ENCODE measurements at places on chromosomes 5 and 9.

DNA sequence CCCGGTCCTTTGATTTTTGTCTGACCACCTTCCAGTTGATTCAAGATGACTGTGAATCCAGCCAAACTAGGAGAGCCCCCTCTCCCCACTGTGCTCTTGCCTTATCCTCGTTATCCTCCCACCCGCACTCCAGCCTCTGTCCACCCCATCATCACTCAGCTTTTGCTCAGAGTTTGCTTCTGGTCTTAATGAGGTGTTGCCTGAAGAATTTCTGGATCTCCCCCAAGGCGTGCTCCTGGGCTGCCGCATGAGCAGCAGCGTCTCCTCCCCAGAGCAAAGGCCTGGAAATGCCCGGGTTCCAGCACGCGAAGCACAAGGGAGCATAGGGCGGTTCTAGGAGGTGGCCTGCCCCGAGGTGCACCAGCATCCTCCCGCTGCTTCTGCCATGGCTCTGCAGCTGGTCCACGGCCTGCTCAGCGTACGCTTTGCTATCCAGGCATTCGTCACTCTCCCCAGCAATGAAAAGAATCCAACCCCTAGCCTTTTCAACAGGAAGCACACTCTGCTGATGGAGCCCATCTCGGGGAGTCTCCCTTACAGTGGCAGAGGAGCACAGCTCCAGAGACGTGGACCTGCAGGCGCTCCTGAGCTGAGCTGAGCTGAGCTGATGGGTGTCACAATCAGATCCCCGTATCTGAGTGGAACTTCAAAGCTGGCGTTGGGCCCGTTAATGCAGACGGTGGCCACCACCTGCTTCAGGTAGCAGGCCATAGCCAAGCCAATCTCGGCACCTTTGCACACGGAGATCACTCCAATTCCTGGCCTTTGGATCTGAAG is 50.7 kb downstream of the BAAT start:
- DNase-seq: no peak

DNA sequence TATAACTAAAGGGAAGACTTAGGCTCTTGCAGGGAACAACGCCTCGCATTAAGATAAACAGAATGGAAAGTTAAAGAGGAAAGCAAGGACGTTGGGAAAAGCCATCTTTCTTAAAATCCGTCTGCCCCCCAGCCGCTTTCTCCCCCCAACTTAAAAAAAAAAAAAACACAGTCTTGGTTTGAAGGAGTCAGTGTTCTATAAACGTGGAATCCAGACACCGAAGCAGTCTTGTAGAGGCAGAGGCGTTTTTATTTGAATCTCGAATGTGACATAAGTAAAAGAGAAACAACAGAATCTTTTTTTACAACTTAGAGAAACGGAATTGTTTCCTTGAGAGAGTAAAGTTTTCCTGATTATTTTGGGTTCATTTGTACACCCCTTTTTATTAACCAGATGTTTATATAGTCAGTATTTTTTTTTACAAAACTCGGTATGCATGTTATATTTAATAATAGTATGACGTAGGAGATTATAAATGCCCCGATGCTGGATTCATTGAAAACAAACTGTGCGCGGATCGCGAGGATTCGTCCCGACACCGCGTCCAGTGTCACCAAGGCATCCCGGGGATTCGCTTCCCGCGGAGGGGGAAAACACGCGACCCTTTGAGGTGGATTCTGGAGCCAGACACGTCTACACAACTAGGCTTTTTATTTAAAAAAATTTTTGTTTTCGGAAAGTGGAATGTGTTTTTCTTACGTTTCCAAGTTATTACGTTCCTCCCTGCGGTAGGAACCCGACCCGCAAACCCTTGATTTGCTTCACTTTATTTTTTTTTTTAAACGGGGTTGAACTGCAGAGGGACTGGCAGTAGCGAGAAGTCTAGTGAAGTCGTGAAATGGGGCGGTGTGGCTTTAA is 6.7 kb downstream of the PTCH1 start:
- no peak for DNase-seq

DNA sequence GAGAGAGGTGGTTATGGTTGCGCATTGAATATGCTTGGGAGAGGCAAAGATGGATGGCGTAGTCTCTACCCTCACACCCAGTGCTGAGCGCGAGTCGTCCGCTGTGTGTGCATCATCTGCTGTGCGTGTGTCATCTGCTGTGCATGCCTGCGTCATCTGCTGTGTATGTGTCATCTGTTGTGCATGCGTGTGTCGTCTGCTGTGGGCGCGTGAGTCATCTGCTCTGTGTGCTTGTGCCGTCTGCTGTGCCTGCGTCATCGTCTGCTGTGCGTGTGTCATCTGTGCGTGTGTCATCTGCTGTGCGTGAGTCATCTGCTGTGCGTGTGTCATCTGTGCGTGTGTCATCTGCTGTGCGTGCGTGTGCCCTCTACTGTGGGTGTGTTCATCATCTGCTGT is 68.0 kb upstream of the IRX4 start:
- DNase-seq: no peak

GRCh38 chr5:15993919-15994318 is 185.7 kb downstream of the MARCHF11 start:
- no peak for DNase-seq

All from AG09319 (cell line).